ENCODE measurements at places on chromosomes 16 and 17. TPM values are rescaled to one million over a fixed set of nuclear protein-coding genes. Genes with fewer than 3 reads are reported as not detected.

Gene ZFP3
- 9.2 TPM for total RNA-seq

Gene ZCCHC14
- 36.1 TPM for total RNA-seq

Gene COG7
- 25.6 TPM for total RNA-seq

Gene CHST4
- total RNA-seq = not detected

Measured in urinary bladder (tissue), 4 donors.